ENCODE measurements at places on chromosomes 11 and 22.

- no peak for DNase-seq
Measured at GRCh38 chr22:32533265-32534111, 58.9 kb downstream of the FBXO7 start.

DNA sequence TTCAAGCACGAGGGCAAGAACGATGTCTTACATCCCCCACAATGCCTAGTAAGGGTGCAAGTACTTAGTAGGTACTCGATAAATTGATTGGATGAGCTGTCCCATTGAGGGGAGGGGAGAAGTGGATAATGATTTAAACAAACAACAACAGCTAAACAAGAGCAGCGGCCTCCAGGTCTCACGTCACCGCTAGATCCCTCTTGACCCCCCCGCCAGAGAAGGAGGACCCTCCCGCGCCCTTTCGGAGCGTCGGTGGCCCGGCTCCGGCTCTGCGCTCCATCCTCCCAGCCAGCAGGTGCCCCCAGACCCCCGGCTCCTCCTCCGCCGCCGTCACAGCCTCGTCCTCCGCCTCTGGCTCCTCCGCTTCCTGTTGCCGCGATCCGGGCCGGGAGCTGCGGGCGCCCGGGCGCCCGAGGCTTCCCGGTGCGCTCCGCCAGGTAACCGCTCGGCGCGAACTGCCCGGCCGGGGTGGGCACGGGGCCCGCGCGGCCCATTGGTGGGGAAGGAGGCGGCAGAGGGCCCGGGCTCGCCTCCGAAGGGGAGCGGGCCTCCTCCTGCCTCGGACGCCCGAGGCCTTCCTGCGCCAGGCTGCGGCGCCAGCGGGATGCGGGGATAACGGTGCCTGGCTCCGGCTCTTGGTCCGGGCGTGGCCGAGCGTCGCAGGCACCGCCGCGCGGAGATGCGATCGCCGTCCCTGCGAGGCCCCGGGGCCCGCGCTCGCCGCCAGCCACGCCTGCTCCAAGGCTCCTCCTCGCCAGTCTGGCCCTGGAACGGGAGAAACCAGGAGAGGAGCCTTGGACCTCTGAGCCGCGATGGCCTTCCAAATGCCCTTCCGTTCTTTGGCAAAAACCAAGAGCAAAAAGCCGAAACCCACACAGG is at the start of gene TLCD5:
Gene TLCD5 (plus strand): TSS at position 368 of the 879 bp plus-strand sequence. CDS start 2,143 bp downstream, outside the sequence.
- DNase-seq = peak; percentile 63

- no peak for DNase-seq
Measured at GRCh38 chr11:86210898-86211297, 33.7 kb upstream of the EED start.

DNA sequence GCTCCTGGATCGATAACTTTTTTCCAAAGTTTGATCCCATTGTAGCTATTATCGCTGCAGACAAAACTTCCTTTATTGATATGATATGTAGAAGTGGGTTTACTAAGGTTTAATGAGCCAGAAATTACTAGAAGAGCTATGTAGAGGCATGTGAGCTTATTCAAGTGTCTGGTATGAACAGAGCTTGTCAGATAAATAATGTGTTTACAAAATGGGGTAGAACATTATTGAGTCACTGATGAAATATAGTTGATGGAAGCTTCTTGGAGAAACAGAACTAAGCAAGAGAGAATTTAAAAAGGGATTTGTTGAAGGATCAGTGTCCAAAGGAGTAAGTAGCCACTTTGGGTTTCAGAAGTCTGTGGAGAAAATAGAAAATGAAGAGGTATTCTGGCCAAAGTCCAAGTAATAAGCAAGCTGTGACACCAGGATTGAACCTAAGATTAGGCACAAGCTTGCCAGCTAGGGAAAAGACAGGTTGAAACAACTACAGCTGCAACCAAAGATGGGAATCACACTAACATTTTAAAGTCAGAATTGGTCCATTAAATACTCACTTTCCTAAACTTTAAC is 104.3 kb downstream of the MAML2 start:
- DNase-seq = no peak

- DNase-seq = peak; percentile 73
Measured at GRCh38 chr11:67996622-67997474, 7.0 kb downstream of the UNC93B1 start.

DNA sequence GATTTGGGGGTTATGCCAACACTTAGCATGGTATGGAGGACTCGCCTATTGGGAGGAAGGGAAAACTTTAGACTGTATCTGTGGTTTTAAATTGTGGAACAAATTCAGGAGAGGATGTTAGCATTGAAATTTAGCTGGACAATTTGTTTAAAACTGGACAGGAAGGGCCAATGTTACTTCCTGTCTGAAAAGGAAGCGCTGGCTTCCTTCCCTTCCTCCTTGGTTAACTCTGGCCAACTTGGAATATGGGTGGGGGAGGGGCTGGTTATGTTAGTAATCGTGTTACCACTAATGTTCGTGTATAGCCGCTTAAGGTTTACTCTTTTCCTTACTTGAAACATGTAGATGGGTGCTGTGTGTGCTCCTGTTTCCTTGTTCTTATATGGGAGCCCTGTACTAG is 13.9 kb downstream of the CTNND1 start:
- DNase-seq = no peak

DNA sequence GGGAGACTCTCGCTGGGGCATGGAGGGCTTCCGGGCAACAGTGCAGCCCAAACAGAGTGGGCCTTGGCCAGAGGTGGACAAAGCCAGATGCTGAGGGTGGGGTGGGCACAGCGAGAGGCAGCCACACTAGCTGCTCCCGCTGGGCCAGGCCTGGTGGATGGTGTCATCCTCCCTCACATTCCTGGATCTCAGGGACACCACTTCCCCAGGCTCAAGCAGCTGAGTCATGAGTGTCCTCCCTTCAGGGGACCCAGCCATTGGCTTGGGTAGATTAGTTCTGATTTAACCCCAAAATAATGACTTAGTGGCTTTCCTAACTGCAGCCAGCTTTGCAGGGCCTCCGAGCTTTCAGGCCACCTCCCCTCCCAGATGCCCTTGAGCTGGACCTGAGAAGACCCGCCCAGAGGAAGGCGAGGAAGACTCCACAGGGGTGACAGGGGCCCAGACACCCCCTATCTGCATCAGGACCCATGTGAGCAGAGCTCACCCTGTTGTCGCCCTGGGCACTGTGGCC is 25.9 kb upstream of the WNT7B start:
- no peak for DNase-seq

DNA sequence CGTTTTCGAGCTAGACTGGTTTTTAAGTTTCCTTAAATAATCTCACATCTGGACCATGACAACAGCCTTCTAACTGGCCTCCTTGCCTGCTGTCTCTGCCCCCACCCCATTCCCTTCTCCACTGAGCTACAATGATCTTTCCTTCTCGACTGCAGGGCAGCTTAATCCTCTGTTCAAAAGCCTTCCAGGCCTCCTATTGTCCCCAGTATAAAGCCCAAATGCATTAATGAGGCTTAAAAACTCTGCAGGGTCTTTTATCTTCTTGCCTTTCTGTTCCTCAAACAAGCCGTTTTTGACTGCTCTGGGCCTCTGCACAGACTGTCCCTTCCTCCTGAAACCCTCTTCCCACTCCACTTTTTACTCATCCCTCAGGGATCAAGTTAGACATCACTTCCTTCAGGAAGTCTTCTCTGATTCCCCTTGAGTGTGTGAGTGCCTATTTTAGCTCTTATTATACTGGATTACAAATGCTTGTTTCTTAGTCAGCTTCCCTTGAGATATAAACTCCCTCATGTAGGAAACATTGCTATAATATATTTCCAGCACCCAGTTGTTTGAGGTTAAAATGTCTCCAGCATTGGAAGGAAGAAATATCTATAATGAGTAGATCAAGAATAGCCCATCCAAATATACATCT is 23.6 kb upstream of the PAMR1 start:
- DNase-seq = no peak

Measured in activated T-cell treated with anti-CD3 and anti-CD28 coated beads, Interleukin-2, amount 50 U/mL, for 24 hours (primary cell).